ENCODE measurements at places on chromosomes 5 and 9. TPM values are rescaled to one million over a fixed set of nuclear protein-coding genes. Genes with fewer than 3 reads are reported as not detected.

The PAEP gene
- not detected for total RNA-seq

The BNIP1 gene
- 17.3 TPM for total RNA-seq

The CER1 gene
- not detected for total RNA-seq

The POLK gene
- 11.2 TPM for total RNA-seq

The PAPPA gene
- 46.1 TPM for total RNA-seq

The PCDHGA4 gene
- total RNA-seq: 0.14 TPM

The RALGPS1 gene
- total RNA-seq: 2.4 TPM

The CDO1 gene
- total RNA-seq: not detected

The C1QTNF3 gene
- total RNA-seq: 0.33 TPM

The GABRB2 gene
- not detected for total RNA-seq

The FREM1 gene
- not detected for total RNA-seq

The BARHL1 gene
- not detected for total RNA-seq

The PIGO gene
- 50.9 TPM for total RNA-seq

The ELOVL7 gene
- 12.0 TPM for total RNA-seq

The CCDC180 gene
- total RNA-seq: 0.38 TPM

The MOB3B gene
- total RNA-seq: 7.9 TPM

The PCDH12 gene
- total RNA-seq: not detected

The IFNA1 gene
- not detected for total RNA-seq

The ZNF883 gene
- total RNA-seq: 0.90 TPM

The PITX1 gene
- total RNA-seq: 14.2 TPM

The TAF11L5 gene
- total RNA-seq: not detected

The RETREG1 gene
- 2.8 TPM for total RNA-seq

The ZFP37 gene
- 1.6 TPM for total RNA-seq

The TNPO1 gene
- 152 TPM for total RNA-seq

The SPATA31E1 gene
- not detected for total RNA-seq

The SV2C gene
- total RNA-seq: 0.02 TPM

The COX7C gene
- total RNA-seq: 626 TPM

The CDH9 gene
- not detected for total RNA-seq

The DOCK8 gene
- 0.40 TPM for total RNA-seq

The THBS4 gene
- not detected for total RNA-seq

The TLE1 gene
- total RNA-seq: 80.2 TPM

The C5orf46 gene
- 0.29 TPM for total RNA-seq

The DMGDH gene
- total RNA-seq: not detected

The CDX1 gene
- total RNA-seq: not detected

The XRCC4 gene
- total RNA-seq: 15.5 TPM

The NUTM2F gene
- total RNA-seq: not detected

The HTR4 gene
- total RNA-seq: not detected

The GRIN1 gene
- total RNA-seq: 0.76 TPM

The NMRK1 gene
- 3.6 TPM for total RNA-seq

The SOX30 gene
- total RNA-seq: not detected

The CD72 gene
- total RNA-seq: 0.19 TPM

The QRFP gene
- not detected for total RNA-seq

The C1QTNF2 gene
- total RNA-seq: not detected

The DNAJC25 gene
- 11.3 TPM for total RNA-seq

The ODF2 gene
- total RNA-seq: 28.0 TPM

All from A549 treated with ZK216348 at 1 μM for 4 hours (cell line).